ENCODE measurements at places on chromosomes 12 and 14. TPM values are rescaled to one million over a fixed set of nuclear protein-coding genes. Genes with fewer than 3 reads are reported as not detected.

Gene CLEC9A
- not detected for total RNA-seq

Gene SERPINA1
- total RNA-seq = 18.9 TPM

Gene SNRNP35
- total RNA-seq = 14.2 TPM

Gene TEAD4
- total RNA-seq = 34.2 TPM

Gene LALBA
- total RNA-seq = not detected

Gene OR4K14
- not detected for total RNA-seq

Gene SLCO1C1
- total RNA-seq = not detected

Gene LRFN5
- total RNA-seq = not detected

Gene SPTB
- not detected for total RNA-seq

Gene RPL10L
- not detected for total RNA-seq

Gene PPP1R1A
- total RNA-seq = not detected

Gene CMA1
- not detected for total RNA-seq

Gene GYS2
- not detected for total RNA-seq

Gene PIANP
- total RNA-seq = not detected

Gene GZMH
- total RNA-seq = not detected

Gene ITGA7
- total RNA-seq = 0.08 TPM

Gene RGS6
- total RNA-seq = not detected

Gene GALNT6
- 72.2 TPM for total RNA-seq

Gene CHFR
- total RNA-seq = 26.2 TPM
